ENCODE measurements at places on chromosomes 3 and 15.

- no peak for DNase-seq
Measured at GRCh38 chr3:135050536-135050935, 255.5 kb downstream of the EPHB1 start.

DNA sequence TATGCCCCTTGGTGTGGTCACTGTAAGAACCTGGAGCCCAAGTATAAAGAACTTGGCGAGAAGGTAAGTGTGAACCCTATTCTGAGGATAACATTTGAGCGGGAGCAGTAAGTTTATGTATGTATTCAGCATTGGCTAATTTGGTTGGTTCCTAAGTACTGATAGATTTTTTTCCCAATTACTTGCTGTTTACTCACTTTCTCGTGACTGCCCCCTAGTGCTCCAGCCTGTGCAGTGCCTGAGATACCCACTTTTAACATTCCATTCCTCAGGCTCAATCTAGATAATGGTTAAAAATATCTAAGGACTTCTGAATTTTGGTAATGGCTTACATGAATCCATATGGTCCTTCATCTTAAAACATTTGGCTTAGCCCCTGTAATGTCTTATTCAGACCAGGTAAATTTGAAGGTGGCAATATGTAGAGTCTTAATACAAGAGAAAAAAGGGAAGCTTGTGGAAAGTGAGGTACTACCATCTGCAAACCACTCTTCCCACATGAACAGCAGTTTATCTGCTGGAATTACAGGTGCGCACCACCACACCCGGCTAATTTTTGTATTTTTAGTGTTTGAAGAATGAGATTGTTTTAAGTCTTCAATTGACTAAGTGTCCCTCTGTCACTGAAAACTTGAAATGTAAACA lies 7.1 kb downstream of the ELL3 start:
- peak; percentile 37 for DNase-seq

GRCh38 chr15:33453761-33454160 lies 143.0 kb downstream of the RYR3 start:
- DNase-seq: no peak

GRCh38 chr3:100480081-100480480 lies 12.3 kb upstream of the TMEM45A start:
- DNase-seq: no peak

DNA sequence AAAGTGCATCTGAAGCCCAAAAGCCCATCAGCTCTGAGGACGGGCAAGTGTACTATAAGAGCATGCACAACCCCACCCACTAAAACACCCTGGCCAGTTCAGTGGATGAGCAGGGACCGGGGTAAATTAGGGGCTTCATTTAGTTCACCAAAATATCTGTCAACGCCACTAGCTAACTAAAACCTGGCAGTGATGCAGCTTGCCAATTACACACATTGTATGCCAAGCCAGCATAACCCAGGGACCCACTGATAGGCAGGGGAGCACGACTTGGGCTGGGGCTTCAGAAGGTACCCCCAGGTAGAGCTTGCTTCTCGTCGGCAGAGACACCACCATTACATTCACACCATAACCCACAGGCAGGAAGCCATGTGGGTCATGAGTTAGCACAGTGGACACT lies 47.0 kb downstream of the PTPN23 start:
- DNase-seq: no peak

- DNase-seq: no peak
Measured at GRCh38 chr3:57856675-57857074, 100.6 kb downstream of the SLMAP start.
